ENCODE measurements at places on chromosomes 13 and 19. TPM values are rescaled to one million over a fixed set of nuclear protein-coding genes. Genes with fewer than 3 reads are reported as not detected.
A peak's percentile ranks its signal among the peaks of the same experiment; 100 is the strongest.

The ZNF561 gene
- 11.7 TPM for polyA plus RNA-seq

The CAMSAP3 gene
- 64.5 TPM for polyA plus RNA-seq

DNA sequence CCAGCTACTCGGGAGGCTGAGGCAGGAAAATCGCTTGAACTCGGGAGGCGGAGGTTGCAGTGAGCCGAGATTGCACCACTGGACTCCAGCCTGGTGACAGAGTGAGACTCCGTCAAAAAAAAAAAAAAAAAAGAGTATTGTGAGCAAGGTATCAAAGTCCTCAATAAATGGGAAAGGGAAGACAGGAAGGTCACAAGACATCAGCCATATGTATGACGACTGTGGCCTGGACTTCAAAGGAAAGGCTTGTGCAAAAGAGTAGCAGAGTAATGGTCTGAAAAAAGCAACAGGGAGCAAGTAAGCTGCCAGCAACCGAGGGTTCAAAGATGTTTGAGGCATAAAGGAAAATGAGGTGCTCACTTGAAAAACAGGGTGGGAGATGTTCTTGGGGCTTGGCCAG lies 116.0 kb upstream of the WASF3 start:
- no peak for DNase-seq

The SERTAD1 gene
- 6.4 TPM for polyA plus RNA-seq

- no peak for DNase-seq
These were observed 208.7 kb upstream of the OBI1 start for GRCh38 chr13:78867655-78868054.

DNA sequence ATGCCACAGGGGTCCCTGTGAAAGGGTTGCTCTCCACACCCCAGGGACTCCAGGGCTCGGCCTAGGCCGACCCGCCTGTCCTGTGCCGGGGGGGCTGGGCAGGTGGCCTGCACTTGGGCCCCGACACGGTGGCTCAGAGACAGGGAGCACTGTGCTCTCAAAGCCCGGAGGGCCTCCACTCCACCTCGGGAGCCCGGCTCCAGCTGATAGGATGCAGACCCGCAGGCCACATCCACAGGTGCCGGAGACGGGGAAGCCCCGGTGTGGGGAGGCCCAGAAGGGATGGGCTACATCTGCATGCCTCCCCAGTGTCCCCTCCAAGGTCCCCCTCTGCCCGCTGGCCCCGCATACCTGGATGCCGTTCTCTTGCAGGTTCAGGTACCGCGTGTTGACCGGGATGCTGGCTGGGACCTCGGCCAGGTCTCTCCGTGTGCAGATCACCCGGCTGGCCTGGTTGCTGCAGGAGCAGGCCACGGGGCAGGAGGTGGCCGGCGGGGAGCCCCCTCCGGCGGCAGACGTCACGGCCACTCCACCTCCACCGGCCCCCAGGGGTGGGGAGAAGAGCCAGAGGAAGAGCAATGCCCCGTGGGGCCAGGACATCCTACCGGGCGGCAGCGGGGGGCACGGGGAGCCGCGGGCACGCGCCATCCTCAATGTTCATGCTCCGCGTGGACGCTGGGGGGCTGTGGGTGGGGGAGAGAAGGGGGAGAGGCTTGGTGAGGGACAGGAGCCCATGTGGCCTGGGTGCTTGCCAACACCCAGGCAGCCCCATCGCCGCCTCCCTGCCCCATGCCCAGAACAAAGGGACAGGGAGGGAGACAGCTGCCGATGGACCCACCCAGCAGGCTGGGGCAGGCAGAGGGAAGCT lies 19.8 kb downstream of the LRRC4B start:
- no peak for DNase-seq

GRCh38 chr13:41250993-41251392 lies 12.4 kb downstream of the MTRF1 start:
- no peak for DNase-seq

DNA sequence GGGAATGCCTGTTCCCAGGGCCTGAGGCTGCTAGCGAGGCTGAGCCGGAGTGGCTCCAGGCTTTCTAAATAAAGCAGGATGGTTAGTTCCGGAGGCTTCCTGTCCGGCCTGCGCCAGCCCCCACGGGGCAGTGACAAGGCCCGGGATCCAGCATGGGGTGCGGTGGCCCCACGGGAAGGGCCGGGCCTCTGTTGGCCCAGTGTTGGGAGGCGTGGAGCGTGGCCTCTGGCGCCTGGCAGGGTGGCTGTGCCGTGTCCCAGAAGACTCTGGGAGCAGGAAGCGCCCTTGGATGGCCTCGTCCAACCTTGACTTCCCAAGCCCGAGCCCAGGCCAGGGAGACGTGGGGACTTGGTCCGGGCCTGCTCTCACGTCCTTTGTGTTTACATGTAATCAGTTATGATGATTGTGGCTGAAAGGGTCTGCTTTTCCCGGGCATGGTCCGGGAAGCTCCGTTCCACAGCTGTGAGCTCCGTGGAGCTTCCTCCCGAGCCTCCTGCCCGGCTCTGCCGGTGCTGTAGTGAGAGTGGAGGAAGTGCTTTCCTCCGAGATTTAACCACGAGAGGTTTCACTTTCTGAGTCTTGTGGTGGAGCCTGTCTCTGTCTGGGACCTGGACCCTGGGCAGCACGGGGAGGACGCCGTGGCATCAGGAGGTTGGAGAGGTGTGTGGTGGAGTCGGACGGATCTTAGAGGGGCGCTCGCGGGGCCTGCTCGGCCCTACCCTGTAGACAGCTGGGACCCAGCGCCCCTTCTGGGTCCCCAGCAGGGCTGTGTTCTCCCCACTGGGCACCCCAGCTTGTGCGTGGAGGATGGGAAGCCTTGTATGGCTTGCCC lies 4.6 kb downstream of the GNA11 start:
- peak; percentile 86 for DNase-seq

GRCh38 chr19:53909471-53910169 lies 542 bp downstream of the CACNG7 start:
- no peak for DNase-seq

The HCST gene
- 10.2 TPM for polyA plus RNA-seq
